ENCODE measurements at places on chromosomes 12 and 14.

GRCh38 chr12:129127211-129127610, 273.9 kb downstream of the GLT1D1 start:
- DNase-seq = no peak

DNA sequence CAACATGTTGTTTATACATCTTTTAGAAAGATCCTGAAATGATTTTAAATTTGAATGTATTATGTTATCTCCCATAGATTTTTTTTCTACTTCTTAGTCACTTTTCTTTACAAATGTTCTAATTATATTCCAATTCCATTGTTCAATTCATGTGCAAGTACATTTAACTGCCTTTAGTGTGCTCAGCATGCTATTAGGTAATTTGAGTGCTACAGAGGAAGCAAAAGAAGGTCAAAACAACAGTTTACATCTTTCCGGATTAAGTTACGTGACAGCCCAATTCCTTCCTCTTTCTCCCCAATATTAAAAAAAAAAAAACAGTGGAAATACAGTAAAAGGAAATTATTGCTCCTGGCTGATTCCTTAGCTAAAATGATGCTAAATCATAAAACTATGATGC, 98.3 kb downstream of the RTN1 start:
- no peak for DNase-seq

GRCh38 chr12:75548879-75549278, 37.5 kb upstream of the KRR1 start:
- no peak for DNase-seq

DNA sequence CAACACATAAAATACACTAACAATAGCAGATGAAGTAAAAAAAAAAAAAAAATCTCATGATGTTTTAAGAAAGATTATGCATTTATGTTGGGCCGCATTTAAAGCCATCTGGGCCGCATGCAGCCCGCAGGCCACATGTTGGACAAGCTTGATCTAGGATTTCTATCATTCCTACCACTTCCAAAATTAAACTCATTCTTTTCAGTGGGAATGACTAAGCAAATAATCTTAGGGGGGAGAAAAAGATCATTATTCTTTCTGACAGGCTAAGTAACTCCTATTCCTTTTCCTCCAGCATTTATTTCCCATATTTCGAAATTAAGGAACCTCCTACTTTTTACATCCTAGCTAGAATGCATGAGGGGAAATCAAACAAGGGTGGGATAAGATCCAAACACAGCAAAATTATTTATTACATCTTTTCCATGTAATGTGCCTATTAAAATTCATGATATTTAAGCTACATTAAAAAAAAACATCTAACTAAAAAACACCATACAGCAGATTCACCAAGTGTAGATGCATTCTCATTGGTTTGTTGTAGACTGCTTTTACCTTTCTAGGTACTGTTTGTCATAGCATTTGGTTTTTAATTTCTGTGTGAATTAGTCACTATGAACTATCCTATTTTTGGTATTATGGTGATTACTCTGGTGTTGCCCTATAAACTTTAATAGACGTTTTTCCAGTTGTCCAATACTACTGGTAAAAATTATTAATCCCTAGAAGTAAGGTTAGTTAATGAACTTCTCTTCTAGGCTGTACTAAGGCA, 76.1 kb downstream of the RASSF8 start:
- no peak for DNase-seq

DNA sequence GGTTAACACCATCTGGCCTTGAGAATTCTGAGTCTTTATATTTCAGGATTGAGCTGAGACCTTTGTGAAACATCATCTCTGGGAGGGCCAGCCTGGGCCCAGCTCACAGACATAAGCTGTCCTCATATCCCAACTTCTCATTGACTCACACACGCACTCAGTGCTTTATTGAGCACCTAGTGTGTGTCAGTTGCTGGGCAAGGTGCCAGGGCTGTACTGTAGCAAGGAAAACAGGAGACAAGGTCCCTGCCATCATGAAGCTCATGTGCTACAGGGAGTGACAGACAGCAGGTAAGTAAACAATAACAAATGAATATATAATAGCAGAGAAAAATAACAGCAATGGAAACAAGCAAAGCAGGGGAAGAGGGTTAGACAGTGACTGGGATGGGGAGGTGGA, 30.5 kb upstream of the CCDC63 start:
- no peak for DNase-seq

- no peak for DNase-seq
Measured at GRCh38 chr12:26297396-26298070, 102.2 kb downstream of the SSPN start.

- DNase-seq = no peak
Measured at GRCh38 chr14:80621701-80622100, 319.8 kb downstream of the CEP128 start.

GRCh38 chr12:128338386-128339125, 71.6 kb downstream of the TMEM132C start:
- DNase-seq = no peak

- peak; percentile 91 for DNase-seq
Measured at GRCh38 chr14:58298477-58299400, at the start of gene ARID4A. ARID4A (plus strand) TSS chr14:58298555; CDS start chr14:58299855, 1,300 bp downstream.

GRCh38 chr14:79608446-79608845, 602.9 kb downstream of the DIO2 start:
- no peak for DNase-seq

DNA sequence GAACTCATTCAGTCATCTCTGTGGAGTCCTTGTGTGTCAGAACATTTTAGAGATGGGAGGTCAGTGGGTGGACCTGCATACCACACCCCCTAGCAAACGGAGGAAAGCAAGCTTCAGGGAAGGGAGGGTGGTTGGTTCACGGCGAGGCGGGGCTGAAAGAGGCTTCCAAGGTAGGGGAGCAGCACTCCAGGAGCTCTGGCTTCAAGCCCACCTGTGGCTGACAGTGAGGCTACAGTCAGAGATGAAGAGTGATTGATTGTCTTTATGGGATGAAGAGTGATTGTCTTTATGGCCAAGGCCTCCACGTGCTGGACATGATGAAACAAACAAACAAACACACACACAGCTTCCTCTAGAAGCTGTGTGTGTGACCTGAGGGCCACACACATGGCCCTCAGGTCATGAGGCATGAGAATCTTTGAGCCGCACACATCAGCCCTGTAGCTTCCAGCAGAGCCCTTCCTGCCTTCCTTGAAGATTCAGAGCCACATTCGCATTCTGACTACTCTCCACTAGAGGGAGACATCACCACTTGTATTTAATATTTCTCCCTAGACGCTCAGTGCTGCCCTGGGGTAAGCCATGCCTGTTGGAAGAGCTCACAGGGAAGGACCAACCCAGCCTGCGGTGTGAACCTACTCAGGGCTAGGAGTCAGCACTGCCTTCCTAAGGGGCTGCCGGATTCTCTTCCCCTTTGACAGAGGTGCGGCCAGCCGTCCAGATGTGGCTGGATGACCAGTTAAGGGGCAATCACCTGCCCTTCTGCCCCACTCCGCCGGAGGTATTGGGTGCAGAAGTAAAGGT, 54.4 kb upstream of the KCNA1 start:
- DNase-seq = peak; percentile 35

DNA sequence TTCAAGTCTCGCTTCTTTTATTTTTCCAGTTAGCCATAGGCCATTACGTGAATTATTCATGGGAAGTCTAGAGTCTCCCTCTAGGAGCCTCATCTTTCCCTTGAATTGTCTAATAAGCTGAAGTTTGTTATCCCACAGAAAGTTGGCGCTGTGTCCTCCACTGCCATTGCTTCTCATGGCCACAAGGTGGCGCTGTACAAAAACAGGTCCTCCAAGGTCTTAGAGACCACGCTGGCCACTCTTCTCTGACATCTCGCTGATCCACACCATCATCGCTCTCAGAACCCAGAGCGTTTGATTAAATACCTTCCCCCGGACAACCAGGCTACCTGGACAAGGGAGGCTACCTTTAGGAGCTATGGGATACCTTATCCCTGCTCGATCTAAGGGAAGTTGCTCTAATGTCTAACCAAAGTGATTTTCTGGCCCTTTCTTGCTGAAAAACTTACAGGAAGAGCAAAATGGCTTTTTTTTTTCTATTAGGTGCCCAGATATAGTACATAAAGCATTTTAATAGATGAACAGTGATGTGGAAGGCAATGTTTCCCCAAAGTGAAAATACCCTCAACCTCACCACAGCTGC, 110.0 kb downstream of the CCDC60 start:
- DNase-seq = peak; percentile 18

GRCh38 chr14:96246539-96246847, 9.5 kb upstream of the BDKRB1 start:
- no peak for DNase-seq

DNA sequence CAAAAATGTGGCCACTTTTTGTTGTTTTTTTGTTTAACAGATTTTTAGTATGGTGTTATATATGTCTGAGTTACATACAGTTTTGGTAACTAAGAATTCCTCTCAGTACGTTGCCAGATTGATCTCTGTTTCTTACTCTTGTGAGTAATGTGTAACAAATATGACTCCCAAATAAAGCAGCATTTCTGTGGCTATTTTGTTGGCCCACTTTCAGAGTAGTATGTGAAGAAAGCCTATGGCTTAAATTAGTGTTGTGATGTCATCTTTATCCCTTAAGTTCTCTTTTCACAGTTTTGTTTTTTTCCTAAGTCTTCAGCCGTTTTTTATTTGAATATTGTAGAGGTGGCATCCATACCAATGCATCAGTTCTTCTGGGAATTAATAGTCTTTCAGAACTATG, 10.7 kb downstream of the PCNX4 start:
- no peak for DNase-seq

DNA sequence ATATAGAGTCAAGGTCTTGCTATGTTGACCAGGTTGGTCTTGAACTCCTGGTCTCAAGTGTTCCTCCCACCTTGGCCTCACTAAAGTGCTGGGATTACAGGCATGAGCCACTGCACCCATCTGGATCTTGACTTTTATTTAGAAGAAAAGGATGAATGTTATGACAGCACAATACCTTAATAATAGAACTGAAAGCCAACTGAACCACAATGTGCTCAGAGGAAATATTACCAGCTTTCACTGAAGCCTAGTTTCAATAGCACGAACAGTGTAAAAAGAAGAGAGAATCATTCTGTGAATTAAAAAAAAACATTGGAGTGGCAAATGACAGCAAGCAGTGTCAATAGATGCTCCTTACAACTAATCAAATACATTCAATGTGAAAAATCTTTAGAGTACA, 239.2 kb upstream of the RMST start:
- DNase-seq = no peak

DNA sequence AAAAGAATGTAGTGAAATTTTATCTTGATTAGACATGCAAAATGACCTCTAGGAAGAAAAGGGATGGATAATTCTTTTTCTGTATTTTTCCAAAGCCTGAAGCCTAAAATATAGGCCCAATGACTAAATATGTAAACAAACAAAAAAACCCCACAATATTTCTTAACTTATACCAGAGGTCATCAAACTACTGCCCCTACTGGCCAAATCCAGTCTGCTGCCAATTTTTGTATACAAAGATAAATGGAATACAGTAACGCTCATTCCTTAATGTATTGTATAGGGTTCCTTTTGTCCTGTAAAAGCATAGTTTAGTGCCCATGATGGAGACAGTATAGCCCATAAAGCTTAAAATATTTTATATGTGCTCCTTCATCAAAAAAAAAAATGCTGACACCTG, 145.7 kb upstream of the ALG10 start:
- DNase-seq = no peak

GRCh38 chr12:132582058-132582420, 28.3 kb downstream of the LRCOL1 start:
- no peak for DNase-seq

GRCh38 chr12:13661005-13661887, 320.2 kb downstream of the GRIN2B start:
- peak; percentile 31 for DNase-seq

- DNase-seq = no peak
Measured at GRCh38 chr14:81655423-81656314, 122.0 kb upstream of the SEL1L start.

GRCh38 chr12:121943926-121944325, 25.5 kb downstream of the CFAP251 start:
- DNase-seq = no peak

- DNase-seq = no peak
Measured at GRCh38 chr14:42163136-42163535, 556.5 kb downstream of the LRFN5 start.

DNA sequence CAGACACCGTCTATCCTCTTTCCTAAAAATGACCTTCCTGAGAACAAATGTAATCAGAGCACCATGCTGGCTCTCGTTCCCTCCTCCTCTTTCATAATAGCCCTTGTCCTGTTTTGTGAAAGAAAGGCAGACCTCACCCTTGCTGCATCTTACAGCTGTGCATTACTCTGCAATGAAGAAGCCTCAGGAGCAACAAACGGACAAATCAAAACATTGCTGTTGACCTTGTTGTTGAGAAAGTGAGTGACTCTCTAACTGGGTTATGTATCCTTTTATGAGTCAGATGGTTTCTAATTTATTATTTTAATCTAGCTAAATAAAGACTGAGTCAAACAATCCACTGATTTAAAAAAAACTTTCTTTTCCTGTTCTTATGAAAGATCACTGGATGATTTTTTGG, 180.9 kb downstream of the RPS29 start:
- no peak for DNase-seq

DNA sequence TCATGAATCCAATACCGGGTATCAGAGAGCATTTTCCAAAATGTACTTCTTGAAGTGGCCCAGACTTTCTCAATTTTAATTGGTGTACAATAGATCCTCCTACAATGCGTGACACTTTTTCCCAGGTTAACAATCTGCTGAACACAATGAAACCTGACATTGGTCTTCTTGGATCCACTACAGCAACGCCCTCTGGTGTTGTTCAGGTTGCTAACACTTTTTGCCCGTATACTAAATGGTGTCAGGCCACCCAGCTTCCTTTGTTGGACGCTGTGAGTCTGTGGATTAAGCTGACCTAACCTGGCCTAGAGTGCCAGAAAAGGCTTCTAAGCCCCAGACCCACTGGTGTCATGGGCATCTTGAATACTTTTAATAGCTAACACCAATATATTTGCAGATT, 89.2 kb downstream of the KCNK10 start:
- no peak for DNase-seq

DNA sequence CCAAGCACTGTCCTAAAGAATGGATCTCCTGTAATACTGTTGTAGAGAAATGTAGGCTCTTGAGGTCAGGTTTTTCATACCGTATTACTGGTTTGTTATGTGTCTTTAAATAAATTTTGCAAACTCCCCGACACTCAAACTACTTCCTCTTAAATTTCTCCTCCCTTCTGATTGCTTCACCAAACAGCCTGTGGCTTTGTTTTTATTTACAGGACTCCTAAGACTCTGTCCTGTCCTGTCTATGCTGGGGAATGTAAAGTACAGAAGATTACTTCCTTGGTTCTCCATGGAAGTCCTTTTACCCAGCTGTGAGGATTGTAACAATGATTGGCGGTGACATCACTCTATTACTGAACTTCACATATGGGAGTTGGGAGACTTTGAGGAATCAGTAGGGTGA, 873.5 kb downstream of the DIO2 start:
- no peak for DNase-seq

Measured in heart left ventricle (tissue), 16 donors.